ENCODE measurements at places on chromosomes 2 and 18. TPM values are rescaled to one million over a fixed set of nuclear protein-coding genes. Genes with fewer than 3 reads are reported as not detected.

DNA sequence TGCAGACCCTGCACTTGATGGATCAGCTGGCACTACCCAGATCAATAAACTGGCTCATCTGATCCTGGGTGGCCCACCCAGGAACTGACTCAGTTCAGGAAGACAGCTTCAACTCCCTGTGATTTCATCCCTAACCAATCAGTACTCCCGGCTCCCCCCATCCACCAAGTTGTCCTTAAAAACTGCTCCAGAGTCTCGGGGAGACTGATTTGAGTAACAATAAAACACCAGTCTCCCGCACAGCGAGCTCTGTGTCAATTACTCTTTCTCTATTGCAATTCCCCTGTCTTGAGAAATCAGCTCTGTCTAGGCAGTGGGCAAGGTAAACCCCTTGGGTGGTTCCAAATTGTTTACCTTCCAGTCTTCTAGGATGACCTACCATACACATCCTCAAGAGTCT lies 263.3 kb upstream of the STON1 start:
- no peak for DNase-seq

The CLEC4F gene
- total RNA-seq = not detected

GRCh38 chr2:34912084-34912483 lies 1313.0 kb upstream of the FAM98A start:
- DNase-seq = no peak

The PLGLB1 gene
- total RNA-seq = 0.74 TPM

The PCARE gene
- not detected for total RNA-seq

GRCh38 chr2:18531194-18531593 lies 29.3 kb downstream of the RDH14 start:
- DNase-seq = no peak

GRCh38 chr2:206260188-206261012 lies 14.1 kb upstream of the ZDBF2 start:
- no peak for DNase-seq

- no peak for DNase-seq
Measured at GRCh38 chr18:74857901-74858300, 260.2 kb downstream of the ZNF407 start.

GRCh38 chr2:84940088-84940470 lies 30.9 kb upstream of the KCMF1 start:
- DNase-seq = no peak

DNA sequence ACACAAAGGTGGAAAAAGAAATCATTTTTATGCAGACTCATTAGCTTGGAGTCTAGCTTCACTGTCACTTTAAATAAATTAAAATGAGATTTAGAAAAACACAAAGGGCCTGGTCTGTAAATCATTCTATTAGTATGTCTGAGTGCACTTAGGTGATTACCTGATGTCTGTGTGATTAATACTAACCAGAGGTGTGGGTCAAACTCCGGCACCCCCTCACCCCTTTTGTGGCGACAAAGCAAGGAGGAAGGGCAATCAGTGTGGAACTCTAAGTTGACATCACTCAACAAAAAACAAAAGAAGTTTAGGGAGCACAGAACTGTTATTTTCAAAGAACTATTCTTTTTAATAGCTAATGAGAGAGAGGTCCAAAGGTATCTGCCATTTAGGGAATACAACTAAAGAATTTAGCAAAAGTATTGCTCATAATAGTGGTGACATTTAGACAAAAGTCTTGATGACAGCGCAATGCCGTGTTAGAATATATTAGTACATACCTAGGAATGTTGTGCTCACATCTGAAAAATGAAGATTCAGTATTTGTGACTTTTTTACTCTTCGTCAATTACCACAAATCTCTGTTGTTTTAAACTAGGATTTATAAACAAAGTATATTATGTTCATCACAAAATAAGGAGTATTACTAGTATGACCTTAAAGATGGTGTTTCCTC lies 66.3 kb downstream of the ZEB2 start:
- DNase-seq = no peak
